ENCODE measurements at places on chromosomes 7 and 10.

- no peak for DNase-seq
These were observed 336.8 kb downstream of the TFEC start for GRCh38 chr7:115693779-115694178.

DNA sequence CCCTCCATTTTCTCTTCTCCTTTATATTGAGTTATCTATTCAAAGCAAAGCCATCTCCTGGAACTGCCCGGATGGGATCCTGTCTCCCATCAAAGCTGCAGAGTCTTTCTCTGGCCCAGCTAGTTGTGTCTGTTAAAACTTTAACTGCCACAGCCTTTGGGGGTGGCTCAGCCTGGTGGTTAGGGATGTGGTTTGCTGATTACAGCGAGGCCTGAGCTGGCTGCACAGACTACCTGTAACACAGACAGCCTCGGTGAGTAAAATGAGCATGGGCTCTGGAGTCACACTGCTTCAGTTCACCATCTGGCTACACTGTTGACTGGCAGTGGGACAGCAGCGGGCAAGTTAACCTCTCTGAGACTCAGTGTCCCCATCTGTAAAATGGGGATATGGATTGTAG is 18.4 kb upstream of the HABP2 start:
- DNase-seq: no peak

DNA sequence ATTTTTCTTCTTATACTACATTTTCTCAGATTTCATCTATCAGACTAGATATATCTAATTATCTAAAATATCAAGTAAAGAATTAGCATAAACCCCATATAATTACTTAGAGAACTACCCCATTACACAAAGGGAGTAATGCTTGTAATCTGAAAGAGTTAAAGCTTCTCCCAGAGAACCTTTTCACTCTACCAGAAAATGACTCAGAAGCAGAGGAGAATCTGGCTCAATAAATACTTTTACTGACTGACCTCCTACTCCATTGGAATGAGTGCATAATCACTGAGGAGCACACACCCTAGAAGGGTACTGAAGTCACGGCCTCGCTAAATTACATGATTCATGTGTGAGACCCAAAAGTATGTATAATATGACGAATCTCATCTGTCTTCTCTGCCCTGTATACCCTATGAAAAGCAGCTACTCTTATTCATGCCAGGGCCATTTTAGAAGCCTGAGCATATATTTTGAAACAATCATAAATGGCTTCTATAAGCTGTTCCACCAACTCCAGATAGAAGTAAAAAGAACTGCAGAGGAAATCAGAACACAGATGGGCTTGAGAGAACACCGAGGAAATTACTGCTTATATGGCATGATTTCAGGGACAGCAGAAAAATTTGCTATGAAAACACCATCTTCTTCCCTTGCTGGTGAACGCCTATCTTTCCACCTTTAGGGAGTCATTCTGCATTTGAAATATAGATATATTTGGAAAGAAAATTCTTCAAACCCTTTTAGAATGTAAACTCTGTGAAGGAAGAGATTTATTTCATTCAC is 32.7 kb downstream of the DNMBP start:
- DNase-seq: peak; percentile 93

- no peak for DNase-seq
These were observed 2.3 kb downstream of the DNTT start for GRCh38 chr10:96306516-96306915.

DNA sequence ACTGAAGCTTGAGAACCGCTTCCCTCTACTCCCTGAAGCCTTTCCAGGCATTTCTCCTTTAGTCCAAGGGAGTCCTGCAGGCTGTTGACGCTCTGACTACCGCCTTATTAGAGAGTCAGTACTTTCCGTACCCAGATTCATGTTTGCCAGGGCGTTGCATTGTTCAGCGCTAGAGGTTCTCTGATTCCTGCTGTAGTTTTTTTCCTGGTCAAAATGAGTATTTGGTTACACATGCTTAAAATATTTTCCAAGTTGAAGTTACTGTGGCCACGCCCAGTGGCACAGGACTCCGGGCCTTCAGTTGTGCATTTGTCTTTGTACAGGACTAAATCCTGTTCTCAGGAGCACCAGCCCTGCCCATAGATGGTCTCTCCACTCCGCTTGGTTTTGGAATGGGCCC is 7.9 kb downstream of the MTURN start:
- peak; percentile 53 for DNase-seq

DNA sequence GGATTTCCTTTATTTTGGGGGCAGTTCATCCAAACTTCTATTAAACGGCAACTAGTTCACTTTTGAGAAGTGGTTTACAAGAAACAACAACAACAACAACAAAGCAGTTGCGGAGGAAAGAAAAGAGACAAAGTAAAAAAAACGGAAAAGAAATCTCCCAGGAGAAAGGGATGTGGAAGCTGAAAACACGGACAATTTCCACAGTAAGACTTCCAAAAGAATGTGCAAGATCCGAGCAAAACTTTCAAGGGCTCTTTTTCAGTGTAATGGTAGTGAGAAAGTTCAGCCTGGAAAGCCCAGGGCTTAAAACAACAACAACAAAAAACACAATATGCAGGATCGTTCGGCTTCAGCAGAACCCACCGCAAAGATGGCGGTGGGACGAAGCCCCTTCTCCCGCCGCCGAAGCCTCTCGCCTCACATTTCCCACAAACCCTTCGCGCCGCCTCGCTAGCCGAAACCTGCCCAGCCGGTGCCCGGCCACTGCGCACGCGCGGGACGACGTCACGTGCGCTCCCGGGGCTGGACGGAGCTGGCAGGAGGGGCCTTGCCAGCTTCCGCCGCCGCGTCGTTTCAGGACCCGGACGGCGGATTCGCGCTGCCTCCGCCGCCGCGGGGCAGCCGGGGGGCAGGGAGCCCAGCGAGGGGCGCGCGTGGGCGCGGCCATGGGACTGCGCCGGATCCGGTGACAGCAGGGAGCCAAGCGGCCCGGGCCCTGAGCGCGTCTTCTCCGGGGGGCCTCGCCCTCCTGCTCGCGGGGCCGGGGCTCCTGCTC is at the start of gene TNKS2:
Gene TNKS2, plus strand, starts transcription at position 553 of the 775 bp plus-strand sequence. CDS start 265 bp downstream, outside the sequence.
- DNase-seq: peak; percentile 93

GRCh38 chr10:32386623-32387260 is 39.8 kb upstream of the EPC1 start:
- peak; percentile 37 for DNase-seq

GRCh38 chr10:34717429-34717828 is 97.7 kb downstream of the PARD3 start:
- DNase-seq: no peak

DNA sequence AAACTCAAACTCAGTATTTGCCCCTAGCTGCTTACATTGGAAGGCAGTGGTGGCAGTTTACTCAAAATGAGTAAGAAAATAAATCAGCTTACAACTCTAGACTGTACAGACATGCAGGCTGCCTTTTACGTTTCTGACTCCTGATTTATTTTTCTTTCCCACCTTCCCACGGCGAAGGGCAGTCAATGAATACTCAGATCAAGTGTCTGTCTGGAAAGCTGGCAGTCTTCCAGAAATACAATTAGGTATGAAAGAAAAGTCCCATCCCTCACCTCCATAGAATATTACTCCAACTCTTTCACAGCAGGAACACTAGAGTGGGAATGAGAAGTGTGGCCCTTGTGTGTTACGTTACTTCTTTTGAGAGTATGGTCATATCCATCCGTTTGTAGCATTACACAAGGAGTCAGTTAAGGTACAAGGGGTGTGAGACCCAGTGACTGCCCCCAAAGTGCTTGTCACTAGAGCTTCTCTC is 1.3 kb upstream of the PAPSS2 start:
- DNase-seq: no peak

DNA sequence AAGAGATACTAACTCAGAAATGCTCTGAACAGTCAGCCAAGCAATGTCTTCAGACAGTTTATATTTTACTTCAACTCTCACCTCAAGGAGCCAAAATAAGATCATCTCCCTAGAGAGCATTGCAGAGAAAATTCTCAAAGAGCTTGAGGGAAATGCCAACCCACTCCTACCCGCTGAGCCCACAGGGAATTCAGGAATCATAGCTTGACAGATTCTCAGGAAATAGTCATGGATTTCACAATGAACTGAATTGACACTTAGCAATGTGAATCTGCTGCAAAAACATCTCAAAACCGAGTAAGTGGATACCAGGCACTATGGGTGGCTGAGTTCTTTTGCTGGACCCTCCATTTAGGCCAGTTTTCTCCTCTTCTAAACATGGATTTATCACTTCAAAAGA is 9.8 kb upstream of the PLAC9 start:
- peak; percentile 51 for DNase-seq

- peak; percentile 90 for DNase-seq
These were observed 185.6 kb downstream of the C7orf25 start for GRCh38 chr7:42726066-42726785.

DNA sequence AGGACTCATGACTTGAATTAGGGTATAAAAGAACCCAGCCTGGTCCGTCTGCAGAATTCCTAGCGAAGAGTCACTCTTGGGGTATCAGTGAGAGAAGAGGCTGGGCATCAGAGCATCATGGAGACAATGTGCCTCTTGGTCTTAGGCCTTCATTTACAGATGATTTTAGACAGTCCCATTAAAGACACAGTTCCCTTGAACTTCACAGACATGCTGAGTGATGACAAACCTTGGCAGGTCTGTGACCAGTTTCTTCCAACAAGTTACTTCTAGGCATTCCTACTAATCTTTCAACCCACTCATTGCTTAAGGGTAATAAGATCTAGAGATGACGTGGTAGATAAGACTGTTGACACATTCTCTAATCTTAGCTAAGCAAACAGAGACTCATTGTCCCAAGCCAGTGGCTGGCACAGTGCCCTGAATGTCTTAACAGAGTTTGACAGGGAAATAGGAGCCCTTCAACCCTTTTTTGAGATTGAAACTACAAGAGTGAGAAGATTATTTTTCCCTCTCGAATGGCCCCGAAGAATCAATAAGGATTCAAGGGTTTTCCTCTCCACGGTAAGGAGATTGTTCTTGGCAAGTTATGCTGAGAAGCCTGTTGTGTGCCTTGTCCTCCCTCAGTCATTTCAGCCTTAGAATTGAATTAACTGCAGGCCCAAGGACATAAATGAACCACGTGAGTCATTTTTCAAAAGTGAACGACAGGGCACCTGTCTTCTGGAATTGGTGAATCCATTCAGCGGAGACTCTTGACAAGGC is 281.1 kb downstream of the CCDC3 start:
- DNase-seq: peak; percentile 47

- DNase-seq: no peak
These were observed 24.5 kb upstream of the VCL start for GRCh38 chr10:73973427-73973826.

GRCh38 chr10:118537623-118538022 is 57.8 kb downstream of the PRLHR start:
- DNase-seq: no peak

DNA sequence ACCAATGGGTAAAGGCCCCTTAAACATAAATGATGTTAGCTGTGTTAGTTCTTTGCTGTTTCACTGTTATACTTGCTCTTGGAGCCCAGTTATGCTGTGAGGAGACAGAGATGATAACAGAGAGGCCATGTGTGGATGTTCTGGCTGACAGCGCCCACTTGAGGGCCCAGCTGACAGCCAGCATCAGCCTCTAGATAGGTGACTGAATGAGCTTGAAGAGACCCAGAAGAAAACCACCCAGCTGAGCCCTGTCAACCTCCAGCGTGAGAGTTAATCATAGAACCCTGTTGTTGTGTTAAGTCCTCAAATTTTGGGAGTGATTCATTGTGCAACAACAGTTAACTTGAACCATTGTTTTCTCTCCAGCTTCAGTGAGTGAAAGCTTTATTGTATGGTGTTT is 91.7 kb downstream of the GLRX3 start:
- DNase-seq: no peak

DNA sequence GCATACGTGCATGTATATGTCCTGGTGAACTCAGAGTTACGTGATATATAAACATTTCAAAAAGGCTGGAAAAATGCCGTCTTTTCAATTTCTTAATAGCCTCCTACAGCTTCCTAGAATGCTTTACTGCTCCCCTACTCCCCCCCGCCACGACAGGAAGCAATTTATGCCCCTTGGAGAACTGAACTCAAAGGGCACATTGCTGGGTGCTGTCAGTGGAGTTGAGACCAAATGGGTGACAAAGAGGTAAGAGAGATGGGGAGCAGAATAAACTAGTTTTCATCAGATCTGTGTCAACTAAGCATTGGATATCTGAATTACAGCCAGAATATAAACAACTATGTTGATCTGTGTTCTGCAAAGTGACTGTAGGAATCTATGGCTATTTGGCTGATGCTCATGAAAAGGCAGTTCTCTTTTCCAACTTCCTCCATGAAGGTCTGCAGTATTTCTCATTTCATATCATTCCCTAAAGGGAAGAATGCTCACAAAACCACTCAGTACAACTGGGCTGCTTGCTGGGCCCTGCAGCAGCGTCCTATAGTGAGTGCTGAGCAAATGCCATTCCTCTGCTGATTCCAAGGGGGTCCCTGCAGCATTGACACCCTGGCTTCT is 171.3 kb upstream of the HPS1 start:
- no peak for DNase-seq

GRCh38 chr10:96448021-96448457 is 65.7 kb downstream of the TLL2 start:
- DNase-seq: peak; percentile 6

- peak; percentile 90 for DNase-seq
These were observed 163.9 kb upstream of the AUTS2 start for GRCh38 chr7:69434398-69434815.

GRCh38 chr7:31938650-31939049 is 131.6 kb downstream of the PDE1C start:
- DNase-seq: peak; percentile 39

GRCh38 chr7:129571201-129571600 is 40.3 kb upstream of the NRF1 start:
- DNase-seq: no peak

DNA sequence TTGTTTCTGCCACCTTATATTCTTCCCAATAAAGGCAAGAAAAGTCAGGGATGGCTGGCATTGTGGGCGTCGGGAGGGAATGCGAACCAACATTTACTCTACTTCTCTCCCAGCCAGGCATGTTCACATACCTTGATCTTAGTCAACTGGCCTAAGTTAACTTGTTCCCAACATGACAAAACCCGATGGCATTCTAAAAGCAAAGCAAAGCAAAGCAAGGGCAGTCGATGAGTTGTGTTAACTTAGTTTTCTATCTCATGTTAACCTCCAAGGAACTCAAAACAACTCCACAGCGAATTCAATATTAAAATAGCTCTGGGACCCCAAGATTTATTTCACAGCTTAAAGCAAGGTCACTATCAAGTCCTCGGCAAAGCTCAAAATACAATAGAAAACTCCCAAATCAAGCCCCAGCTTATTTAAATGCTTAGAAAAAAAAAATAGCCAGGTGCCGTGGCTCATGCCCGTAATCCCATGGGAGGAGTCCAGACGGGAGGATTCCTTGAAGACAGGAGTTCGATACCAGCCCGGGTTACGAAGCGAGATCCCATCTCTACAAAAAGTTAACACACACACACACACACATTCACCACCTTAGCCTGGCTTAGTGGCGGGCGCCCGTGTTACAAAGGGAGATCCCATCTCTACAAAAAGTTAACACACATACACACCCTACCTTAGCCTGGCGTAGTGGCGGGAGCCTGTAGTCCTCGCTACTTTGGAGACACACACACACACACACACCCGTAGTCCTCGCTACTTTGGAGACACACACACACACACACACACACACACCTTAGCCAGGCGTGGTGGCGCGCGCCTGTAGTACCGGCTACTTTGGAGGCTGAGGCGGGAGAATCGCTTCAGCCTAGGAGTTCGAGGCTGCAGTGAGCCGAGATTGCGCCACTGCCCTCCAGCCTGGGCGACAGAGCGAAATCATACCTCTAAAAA is 901 bp upstream of the CCNY start:
- DNase-seq: no peak
